ENCODE measurements at places on chromosomes 2 and 18.

DNA sequence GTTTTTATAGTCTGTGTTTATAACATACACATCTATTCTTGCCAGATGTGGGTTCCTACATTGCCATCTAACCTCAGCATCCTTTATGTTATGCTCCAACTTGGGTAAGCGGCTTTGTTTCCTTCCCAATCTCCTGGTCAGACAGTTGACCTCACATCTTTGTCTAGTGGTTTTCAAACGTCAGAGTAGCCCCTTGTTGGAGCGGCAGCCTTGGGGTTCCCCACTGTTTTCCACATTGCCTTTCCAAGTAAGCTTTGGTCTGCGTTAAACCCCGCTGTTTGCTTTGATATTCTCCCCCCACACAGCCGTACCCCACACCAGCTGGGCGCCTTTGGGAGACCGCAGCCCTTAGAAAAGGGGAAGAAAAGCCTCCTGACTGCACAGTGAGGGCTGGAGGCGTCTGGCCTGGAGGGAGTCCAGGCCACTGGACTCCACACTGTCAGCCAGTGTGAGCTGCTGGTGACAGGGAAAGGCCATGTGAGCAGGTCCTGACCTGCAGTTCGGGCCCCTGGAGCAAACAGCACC, 83.3 kb downstream of the MALT1 start:
- no peak for DNase-seq

GRCh38 chr2:28558158-28558820, 62.4 kb downstream of the PLB1 start:
- no peak for DNase-seq

DNA sequence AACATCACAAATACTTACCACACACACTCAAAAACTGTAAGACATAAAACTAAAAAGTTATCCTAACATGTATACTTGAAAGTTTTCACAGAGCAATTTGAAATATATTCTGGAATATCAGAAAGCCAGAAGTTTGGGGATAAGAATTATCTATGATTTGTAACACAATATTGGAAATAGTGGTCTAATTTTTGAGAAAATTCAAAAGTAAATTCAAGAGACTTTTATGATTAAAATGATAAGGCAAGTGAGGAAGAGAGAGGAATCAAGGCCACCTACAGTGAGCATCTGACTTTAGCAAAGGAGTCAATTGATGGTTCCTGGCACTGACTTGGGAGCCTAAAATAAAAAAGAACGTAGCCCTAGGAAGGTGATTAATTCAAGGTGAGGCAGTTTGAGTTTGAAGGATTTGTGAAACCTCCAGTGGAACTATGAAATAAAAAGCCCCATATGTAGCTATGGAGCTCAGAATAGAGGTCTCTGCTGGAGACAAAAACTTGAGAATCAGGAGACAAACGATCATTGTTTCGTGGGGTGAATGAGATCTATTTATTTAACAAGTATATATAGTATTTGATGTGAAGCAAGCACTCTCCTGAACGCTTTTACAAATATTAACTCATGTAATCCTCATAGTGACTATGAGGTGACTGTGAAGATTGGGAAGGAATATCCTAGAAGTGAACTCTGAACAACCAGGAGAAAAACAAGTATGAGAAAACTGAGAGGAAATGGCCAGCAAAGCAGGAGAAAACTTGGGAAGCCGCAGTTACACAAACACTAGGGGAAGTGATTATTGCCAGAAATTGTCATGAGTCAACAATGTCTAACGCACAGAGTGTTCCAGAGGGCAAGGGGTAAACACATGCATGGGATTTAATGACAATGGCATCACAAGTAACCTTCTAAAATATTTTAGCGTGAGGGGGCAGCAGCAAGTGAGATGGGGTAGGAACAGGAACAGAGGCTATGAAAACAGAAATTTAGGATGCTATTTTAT, 12.8 kb downstream of the TFPI start:
- no peak for DNase-seq

DNA sequence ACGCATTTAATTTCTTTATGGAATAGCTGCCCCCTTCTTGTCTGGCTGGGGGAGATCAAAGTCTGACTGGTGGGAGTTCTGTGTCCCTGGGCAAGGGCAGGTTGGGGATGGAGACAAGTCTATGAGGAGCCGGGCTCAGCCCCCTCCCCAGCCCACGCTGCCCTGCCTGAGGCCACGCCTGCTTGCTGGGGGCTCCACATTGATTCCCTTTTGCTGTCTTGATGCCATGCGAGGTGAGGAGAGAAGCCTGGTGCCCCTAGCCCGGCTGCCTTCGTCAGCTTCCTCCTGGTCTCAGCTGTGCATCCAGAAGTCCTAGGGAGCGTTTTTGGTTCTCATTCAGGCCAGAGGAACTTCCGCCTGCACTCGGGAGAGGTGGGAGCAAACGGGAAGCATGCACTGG, 247.9 kb downstream of the NDUFA10 start:
- DNase-seq = no peak

GRCh38 chr2:58120626-58121229, 74.1 kb downstream of the VRK2 start:
- no peak for DNase-seq

GRCh38 chr2:200209030-200209429, 97.5 kb upstream of the SPATS2L start:
- DNase-seq = no peak

- DNase-seq = no peak
Measured at GRCh38 chr2:72270556-72271275, 123.1 kb upstream of the CYP26B1 start.

GRCh38 chr2:99771681-99772333, 282.0 kb upstream of the REV1 start:
- no peak for DNase-seq

DNA sequence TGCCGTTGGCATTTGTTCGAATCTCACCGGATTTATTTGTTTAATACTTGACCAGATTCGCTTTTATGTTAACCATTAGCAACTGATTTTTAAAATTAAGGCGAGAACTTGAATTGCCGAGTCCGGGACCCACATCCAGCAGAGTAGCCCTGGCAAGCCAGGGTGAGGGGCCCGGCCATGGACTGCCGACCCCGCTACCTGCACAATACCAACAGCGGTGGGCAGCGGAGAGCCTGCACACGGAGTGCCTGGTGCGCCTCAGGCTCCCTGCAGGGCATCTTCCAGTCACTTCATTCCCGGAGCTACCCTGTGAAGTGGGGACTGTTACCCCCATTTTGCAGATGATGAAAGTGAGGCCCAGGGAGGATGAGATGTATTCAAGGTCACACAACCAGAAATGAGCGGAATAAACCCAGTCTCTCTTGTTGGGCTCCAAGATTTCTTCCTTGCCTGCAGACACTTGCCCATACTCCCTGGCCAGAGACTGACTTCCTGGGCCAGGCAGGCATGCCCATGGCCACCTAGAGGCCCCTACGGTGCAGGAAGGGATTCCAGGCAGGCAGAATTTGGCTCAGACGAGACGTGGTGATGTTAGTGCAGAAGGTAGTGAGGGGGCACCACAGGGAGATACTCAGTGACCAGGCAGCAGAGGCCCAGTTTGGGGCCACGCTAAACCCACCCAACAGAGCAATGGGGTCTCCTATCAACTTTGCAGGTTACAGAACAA, 2.9 kb downstream of the FBLN7 start:
- no peak for DNase-seq

DNA sequence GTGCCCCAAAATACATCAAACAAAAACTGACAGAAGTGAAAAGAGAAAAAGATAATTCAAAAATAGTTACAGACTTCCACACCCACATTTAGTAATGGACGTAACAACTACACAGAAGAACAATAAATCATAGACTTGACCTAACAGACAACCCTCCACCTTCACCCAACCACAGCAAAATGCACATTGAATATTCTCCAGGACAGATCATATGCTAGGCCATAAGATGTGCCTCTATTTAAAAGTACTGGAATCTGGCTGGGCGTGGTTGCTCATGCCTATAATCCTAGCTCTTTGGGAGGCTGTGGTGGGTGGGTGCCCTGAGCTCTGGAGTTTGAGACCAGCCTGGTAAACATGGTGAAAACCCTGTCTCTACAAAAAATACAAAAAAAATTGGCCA, 20.0 kb downstream of the SLC66A2 start:
- no peak for DNase-seq

GRCh38 chr2:64587561-64587960, 63.4 kb downstream of the AFTPH start:
- DNase-seq = no peak

DNA sequence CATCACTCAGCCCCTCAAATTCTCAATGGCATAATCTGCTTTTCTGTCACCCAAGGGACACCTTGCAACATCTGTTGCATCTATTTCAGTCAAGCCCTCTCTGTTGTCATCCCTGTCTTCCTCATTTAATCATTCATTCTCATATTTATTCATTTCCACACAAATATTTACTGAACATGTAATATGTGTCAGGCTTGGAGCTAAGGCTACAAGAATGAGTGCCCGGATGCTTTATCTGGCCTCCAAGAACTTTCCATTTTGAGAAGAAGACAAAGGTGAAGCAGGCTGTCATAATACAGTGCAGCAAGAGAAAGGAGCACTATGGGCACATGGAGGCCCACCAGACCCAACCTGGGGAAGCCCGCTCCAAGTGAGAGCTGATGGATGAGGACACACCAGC, 15.6 kb downstream of the IL18RAP start:
- DNase-seq = no peak

- DNase-seq = no peak
Measured at GRCh38 chr2:35503311-35503710, 852.3 kb upstream of the CRIM1 start.

- DNase-seq = no peak
Measured at GRCh38 chr2:108125581-108125980, 114.2 kb upstream of the SULT1C3 start.

- no peak for DNase-seq
Measured at GRCh38 chr18:56076723-56077122, 488.7 kb upstream of the TCF4 start.

GRCh38 chr18:26461405-26461804, 86.9 kb downstream of the KCTD1 start:
- no peak for DNase-seq

GRCh38 chr2:18520451-18521425, 39.7 kb downstream of the RDH14 start:
- DNase-seq = peak; percentile 54

DNA sequence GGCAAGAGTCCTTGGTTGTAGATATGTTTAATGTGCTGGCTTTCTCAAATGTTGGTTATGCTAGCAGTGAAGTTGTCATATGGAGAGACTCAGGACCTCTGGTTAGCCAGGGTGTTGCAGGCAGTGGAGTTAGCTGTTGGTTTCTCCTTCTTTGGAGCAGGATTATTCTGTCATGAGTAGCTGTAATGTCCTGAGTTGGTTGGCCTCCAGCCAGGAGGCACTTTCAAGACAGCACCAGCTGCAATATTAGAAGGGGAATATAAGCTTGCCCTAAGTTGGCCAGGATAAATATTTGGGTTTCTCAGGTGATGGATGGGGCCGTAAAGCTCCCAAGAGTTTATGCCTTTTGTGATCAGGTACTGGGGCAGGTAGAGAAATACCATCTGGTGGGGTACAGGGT, 65.5 kb downstream of the MSTN start:
- no peak for DNase-seq

DNA sequence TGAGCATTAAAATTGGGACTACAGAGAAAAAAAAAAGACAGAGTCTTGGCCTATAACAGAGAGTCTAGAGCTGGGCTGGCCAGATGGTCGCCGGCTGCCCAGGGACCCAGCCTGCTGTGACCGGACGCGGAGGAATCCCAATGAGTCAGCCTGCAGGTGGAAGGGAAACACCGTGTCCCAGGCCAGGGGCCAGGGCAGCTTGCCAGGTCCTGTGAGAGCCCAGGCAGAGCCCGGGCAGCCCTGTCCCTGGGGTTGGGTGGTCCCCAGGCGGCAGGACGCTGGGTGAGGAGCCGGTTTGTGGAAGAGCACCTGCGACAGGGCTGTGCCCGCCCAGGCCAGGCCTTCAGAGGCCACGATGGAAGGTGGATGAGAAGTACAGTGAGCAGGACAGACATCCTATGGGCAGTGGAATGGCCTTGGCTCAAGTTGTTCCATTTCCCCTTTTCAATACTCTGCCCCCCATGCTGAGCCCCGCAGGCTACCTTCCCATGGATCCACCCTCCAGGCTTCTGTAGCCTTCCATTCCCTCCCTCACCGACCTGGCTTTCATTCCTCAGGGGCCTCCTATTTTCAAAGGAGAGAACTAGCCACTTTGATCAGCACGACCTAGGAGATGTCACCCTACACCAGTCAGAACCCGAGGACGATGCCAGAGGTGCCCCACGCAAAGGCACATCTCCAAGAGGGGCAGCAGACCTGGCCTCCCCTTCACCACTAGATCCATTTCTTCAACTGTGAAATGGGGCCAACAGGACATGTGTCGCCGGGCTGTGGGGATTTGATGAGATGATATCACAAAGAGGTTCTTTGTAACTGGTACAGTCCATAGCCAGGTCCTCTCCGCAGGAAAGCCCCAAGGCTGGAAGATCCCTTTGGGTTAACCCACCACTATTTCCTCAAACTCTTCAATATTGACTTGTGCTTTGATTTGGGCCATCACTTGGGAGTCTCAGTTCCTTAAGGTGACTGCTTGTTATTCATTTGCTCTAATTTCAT, 87.5 kb downstream of the POLR1A start:
- DNase-seq = peak; percentile 96

DNA sequence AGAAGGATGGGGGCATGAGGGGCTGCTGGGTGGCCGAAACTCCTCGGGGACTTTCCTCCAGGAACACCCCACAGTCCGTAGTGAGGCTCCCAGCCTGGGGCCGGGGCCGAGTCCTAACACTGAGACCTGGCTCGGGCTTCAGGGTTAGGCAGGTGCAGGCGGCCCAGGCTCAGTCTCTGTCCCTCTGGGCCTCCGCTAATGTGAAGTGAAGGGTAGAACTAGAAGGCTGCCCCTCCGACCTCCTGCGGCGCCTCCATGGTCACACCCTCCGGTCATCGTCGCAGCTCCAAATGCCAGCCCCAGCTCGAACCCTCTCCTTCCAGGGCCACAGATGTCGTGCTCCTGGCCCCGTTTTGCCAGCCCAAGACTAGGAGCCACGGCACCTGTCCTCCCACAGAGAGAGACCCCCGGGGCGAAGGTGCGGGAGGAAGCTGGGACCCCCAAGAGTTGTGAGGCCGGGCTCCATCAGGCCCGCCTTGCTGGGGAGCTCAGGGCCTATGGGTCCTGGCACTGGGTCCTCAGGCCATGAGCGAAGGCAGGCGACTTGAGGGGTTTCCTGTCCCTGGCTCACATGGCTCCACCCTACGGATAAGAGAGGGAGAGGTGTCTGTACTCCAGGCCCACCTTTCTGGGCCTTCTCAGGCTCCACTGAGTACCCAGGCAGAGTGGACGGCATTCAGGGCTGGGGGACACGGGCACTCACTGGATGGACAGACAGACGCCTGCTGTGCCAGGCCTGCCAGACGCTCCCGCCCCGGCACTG, 797 bp downstream of the ANO7 start:
- DNase-seq = no peak

DNA sequence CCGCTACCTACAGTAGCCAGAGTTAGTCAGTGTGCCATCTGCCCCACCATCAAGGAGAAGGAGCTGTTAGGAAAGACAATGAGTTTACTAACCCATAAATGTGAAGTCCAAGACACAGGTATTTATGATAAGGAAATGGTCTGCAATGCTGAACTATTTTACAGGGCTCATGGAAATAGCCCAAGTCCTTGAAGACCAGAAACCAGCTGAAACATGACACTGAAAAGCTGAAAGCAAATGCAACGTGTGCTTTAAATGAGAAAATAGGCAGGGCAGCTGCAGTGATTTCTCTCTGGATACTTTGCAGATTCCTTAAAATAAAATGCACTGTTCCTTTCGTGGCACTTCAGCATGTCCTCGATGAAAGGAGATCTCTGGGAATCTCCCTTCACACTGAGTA, 256.4 kb upstream of the TCF4 start:
- DNase-seq = no peak

GRCh38 chr2:95010126-95010525, 15.4 kb upstream of the MAL start:
- DNase-seq = no peak
